ENCODE measurements at places on chromosomes 12 and 14. TPM values are rescaled to one million over a fixed set of nuclear protein-coding genes. Genes with fewer than 3 reads are reported as not detected.

The AKAP3 gene
- polyA plus RNA-seq, result 4.1 TPM

The GPR68 gene
- polyA plus RNA-seq, result 1.7 TPM

The CLEC4E gene
- 2.5 TPM for polyA plus RNA-seq

The KRT73 gene
- not detected for polyA plus RNA-seq

The B4GALNT3 gene
- 15.0 TPM for polyA plus RNA-seq

The NKX2-8 gene
- polyA plus RNA-seq, result not detected

The PPFIBP1 gene
- polyA plus RNA-seq, result 80.6 TPM

The GZMB gene
- 0.70 TPM for polyA plus RNA-seq

DNA sequence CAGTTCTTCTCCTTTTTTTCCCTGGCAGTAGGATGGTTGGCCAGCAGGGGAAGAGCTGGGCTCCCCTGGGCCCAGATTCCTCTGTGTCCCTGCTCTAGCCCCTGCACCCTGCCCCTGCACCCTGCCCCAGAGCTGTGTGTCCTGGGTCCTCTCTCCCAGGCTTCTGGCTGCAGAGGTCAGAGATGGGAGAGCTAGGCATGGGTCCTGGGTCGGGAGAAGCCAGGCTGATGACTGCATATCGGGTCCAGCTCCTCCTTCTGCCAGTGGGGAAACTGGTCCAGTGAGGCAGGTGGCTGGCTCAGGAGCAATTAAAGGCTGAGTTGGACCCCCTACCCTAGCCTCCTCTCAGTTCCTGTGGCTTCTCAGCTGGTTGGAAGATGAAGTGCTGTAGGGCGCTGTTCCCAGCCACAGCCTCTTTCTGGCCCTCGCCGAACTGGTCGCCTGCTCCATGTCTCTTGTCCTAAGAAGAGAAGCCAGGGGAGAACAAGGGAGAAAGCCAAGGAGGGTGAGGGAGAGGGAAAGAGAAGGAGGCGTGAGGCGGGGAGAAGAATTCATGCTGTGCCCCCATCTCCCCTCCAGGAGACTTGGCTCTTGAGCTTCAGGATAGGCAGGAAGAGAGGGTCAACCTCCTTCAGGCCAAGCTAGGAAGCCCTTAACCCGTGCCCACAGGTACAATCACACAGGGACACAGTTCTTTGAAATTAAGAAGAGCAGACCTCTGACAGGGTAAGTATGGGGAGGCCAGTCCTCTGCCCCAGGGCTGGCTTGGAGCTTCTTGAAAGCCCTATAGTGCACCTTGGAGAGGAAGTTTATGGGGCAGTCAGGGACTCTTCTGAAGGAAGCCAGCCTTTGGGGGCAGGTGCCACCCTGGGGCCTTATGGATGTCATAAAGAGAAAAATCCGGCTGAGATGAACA is 9.5 kb downstream of the VASH1 start:
- no peak for DNase-seq

DNA sequence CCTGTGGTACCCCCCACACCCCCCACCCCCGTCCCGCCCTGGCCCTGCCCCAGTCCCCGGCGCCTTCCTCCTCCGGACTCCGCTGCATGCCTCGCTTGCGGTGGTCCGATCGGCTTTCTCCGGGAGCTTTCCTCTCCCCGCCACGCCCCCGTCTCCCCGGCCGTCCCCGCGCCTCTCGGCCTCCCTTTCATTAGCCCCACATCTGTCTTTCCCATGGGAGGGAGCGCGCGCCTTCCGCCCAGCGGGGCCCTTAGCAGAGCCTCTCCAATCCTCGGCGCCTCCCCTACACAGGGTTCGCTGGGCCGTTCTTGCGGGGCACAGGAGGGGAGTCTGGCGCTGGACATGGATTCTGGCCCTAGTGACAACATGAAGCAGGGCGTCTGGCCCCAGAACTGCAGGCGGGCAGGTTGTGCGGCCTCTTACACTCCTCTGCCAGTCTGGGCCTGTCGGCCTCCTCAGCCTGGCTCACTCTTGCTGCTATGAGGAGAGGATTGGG is 1.5 kb upstream of the EFS start:
- DNase-seq, result peak; percentile 71

- DNase-seq, result no peak
Measured at GRCh38 chr12:110936367-110937103, 16.2 kb upstream of the MYL2 start.

GRCh38 chr12:2387103-2387834 is 334.5 kb downstream of the CACNA1C start:
- DNase-seq, result no peak

DNA sequence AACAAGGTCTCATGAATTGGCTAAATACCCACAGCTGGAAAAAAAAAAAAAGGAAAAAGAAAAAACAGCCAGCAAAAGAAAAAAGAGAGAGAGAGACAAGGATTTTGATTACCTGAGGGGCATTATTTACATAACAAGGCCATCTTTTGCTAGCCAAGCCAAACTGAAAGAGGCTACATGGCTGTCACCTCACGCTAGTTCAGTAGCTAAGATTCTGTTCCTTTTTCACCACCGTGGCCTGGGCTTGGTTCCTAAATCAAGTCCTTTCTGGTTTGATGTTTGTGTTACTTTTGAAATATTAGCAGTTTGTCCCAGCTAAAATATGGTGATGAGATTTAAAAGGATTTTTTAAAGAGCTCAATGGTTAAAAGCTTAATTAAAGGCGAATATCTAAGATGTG is 2.0 kb upstream of the SDS start:
- no peak for DNase-seq

DNA sequence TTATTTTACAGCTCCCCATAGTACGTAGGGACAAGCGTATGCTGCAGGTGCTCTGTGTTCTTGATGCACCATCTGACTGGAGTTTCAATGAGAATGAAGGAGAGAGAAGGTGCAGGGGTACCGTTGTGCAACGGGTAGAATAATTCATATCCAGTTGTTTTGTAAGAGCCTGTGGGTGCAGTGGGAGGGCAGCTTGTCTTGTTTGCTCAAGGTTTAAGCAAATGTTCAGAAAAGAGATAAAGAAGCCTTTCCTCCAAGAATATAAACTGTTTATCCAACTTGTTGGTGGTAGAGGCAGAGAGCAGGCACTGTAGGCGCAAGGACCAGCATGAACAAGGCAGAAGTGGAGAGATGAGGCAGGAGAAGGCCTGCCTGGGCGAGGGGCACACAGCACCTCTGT is 64.2 kb downstream of the ADCK1 start:
- no peak for DNase-seq

DNA sequence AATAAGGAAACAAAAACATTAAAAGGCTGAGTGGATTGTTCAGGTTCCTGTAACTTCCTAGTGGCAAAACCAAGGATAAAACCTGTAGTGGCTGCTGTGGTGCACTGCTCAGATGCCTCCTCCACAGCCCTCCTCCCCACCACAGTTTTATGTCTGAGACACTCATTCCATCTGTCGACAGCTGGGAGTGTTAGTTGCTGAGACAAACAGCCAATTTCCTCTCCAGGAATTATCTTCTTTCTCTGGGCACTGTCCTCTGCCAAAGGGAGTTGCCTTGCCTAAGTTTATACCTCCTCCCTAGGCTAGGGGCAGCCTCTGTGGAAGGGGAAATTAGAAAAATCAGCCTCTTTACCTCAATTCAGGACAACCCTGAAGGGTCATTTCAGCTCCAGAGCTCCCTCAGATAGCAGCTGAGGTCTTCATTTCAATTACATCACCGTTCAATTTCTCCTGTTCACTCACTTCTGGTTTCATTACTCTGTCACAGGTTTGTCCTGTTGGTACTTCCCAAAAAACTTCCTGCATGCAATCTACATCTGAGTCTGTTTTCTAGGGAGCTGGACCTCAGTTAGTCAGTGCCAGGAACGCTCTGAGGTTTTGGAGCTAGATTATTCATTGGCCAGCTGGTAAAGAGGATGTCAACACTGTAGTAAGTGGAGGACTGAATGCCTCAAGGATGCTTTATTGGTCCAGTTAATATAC is 74.9 kb upstream of the ATP2B1 start:
- DNase-seq, result no peak

- DNase-seq, result no peak
Measured at GRCh38 chr12:15278816-15279658, 43.3 kb upstream of the PTPRO start.

GRCh38 chr14:75428230-75429104 is 645 bp downstream of the JDP2 start:
- DNase-seq, result no peak

GRCh38 chr12:7729746-7730145 is 17.4 kb downstream of the CLEC4C start:
- DNase-seq, result no peak

- DNase-seq, result no peak
Measured at GRCh38 chr12:120399531-120399930, 30.6 kb upstream of the MSI1 start.

- DNase-seq, result no peak
Measured at GRCh38 chr12:44611538-44611937, 264.6 kb downstream of the NELL2 start.

DNA sequence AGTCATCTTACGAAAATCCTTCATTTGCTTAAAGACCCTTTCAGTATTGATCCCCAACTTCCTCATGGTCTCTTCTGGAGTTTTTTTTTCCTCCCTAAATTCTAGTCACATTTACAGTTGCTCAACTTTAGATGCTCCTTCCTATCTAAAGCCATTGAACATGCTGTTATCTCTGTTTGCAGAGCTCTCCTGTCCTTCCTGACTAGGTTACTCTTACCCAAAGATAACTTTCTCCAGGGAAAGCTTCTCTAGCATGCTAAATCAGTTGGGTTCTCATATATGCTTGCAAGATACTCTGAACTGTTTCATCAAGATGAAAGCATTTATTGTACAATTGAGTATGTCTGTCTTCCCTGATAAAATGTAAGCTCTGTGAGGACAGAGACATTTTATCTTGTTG is 1.8 kb upstream of the RAB21 start:
- DNase-seq, result no peak

- no peak for DNase-seq
Measured at GRCh38 chr12:11662369-11662768, 12.9 kb downstream of the ETV6 start.

Measured in right renal pelvis (tissue), 4 donors.